Mammary epithelial cell (primary cell): ENCODE measurements at places on chromosomes 1 and 21.

GRCh38 chr1:8318436-8318835 lies 522 bp downstream of the SLC45A1 start:
- DNase-seq = no peak

DNA sequence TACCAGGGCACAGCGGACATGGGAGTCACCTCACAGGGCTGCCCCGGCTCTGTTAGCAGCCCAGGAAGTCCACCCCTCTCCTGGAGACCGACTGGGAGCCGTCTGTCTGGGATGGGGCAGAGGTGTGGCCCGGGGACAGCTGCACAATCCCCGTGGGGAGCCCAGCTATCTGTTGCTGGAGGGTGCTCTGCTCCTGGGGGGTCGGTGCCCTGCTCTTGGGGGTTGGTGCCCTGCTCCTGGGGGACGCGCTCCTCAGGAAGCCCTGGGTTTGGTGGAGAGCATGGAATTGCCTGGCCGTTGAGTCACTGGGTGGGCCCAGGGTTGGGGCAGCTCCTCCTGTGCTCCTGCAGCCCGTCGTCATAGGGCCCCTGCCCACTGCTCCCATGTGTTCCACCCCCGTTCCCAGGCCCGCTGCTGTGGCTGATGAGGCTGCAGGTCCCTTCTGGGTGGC lies 39.3 kb downstream of the AGPAT3 start:
- no peak for DNase-seq

- DNase-seq = no peak
Observed at GRCh38 chr1:81833722-81834121, 33.0 kb downstream of the ADGRL2 start.

DNA sequence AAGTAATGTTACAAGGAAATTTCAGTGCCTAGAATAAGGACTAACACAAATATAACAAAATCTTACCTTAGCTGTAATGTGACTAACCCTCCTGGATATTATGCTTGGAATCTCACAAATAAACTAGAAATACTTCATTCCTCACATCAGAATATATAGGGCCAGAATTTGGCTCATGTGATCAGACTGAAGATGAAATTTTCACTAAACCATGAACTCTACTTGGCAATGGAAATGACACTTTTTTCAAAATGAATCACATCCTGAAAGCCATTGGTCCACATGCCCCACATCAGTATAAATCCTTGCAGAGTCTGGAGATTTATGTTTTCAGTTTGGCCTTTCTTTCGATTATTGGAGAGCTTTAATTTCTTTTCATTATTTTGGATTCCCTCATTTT lies 227.8 kb downstream of the NRIP1 start:
- DNase-seq = no peak

GRCh38 chr1:107604825-107605224 lies 360.2 kb downstream of the VAV3 start:
- DNase-seq = no peak

GRCh38 chr1:37616330-37616729 lies 18.4 kb downstream of the RSPO1 start:
- no peak for DNase-seq

DNA sequence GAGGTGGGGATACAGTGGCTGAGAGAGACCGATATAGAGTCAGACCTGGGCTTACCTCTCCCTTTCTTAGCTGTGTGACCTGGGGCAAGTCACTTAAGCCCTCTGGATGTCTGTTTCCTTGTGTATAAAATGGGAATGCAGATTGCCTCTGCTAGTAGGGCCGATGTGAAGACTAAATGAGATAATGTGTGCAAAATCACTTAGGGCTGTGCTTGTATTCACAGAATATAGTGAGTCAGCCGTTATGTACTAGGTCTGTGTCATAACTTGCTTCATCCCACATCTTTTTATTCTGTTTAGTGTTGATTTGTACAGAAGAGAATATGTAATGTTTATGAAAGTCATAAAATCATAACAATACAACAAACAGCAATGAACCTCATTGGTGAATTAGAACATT lies 56.0 kb downstream of the PTPRU start:
- peak; percentile 27 for DNase-seq

DNA sequence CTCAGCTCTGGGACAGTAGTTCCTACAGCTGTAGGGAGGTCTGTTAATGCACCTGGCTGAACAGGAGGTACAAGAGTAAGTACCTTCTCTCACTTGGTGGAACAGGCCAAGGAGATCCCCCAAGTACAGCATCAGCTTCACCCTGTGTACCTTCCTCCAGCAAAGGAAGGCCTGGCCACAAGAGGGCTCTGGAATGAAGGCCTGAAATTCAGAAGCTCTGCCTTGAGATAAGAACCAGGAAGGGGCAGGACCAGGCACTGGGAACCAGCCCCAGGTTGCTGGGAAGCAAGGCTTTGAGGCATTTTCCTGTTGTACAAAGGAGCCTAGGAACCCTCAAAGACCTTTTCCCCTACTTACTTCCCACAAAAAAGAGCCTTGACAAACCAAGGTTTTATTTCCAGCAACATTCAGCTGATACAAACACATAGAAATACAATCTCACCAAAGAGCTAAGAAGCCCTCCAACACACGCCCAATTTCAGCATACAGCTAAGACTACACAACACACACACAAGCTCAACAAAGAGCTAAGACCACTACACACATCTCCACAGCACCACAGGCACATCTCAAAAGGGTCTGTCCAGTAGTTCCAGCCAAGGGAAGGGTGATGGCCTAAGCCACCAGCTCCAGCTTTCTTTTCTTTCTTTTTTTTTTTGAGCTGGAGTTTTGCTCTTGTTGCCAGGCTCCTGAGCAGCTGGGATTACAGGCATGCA lies 23.5 kb downstream of the F11R start:
- peak; percentile 64 for DNase-seq

- DNase-seq = no peak
Observed at GRCh38 chr1:181110013-181110412, 21.5 kb downstream of the IER5 start.

DNA sequence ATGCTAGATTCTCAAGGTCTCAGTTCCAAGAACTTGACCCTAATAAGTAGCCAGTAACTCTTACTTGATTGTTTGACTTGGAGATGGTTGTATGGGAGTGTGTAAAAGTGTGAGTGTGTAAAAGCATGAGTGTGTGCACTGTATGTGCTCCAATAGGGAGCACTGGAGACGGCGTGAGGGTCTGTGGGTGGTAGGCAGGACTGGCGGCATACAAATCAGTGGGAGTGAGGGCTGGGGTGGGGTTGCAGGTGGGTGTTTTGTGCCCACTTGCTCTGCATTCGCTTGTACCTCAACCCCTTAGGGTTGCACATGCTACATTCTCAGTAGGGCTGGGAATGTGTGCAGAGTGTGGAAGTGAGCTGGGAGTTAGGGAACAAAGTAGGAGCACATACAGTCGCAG lies 79.5 kb upstream of the CD34 start:
- DNase-seq = no peak

GRCh38 chr1:8082945-8083344 lies 56.8 kb upstream of the ERRFI1 start:
- no peak for DNase-seq

GRCh38 chr1:221294242-221294641 lies 415.0 kb downstream of the HLX start:
- peak; percentile 63 for DNase-seq

- no peak for DNase-seq
Observed at GRCh38 chr1:246815693-246816270, 91.6 kb downstream of the SCCPDH start.

- peak; percentile 85 for DNase-seq
Observed at GRCh38 chr1:54407404-54408146, 1.4 kb upstream of the SSBP3 start.
